ENCODE measurements at places on chromosomes 3 and 15.
A peak's percentile ranks its signal among the peaks of the same experiment; 100 is the strongest.

DNA sequence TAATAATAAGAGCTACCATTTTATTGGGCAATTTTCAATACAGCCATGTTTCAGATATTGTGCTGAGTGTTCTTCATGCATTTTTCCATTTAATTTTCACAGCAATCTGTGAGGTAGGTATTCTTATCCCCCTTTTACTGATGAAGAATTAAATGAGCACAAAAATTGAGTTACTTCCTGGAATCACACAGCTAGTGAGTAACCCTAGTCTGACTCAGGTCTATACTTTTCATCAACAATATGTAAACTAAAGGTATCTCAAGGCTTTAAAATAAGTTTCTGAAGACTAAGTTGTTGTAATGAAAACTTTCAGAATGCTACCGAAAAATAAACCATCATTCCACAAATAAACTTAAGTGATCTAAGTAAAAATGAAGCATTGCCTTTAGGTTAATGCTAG is 22.3 kb downstream of the HACD2 start:
- no peak overlapping the region for H3K27ac ChIP-seq
- no peaks in the 10 kb centered on the region for H3K4me1 ChIP-seq
- no peaks in the 10 kb centered on the region for H3K27me3 ChIP-seq
- H3K36me3 ChIP-seq: no peaks in the 10 kb centered on the region
- DNase-seq: no peak
- no peak overlapping the region for H3K4me3 ChIP-seq

DNA sequence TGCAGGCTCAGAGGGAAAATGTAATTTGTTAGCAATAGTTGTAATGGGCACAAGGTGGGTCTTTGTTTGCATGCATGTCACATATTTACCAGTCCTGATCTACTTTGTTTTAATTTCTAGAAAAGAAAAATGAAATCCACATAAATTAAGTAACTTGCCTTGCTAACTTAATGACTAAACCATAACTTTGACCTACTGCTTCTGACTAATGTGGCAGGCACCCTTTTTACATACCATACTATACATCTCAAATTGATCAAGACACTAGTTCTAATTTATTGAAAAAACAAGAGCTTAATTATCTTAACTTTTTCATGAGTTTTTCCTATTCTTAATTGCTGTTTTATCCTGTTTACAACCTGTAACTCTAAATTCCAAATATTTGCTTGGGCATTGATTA is 93.2 kb downstream of the ATP11B start:
- H3K4me3 ChIP-seq: no peak overlapping the region
- DNase-seq: no peak
- H3K27me3 ChIP-seq: no peaks in the 10 kb centered on the region
- no peak overlapping the region for H3K27ac ChIP-seq
- H3K36me3 ChIP-seq: no peaks in the 10 kb centered on the region
- no peaks in the 10 kb centered on the region for H3K4me1 ChIP-seq

DNA sequence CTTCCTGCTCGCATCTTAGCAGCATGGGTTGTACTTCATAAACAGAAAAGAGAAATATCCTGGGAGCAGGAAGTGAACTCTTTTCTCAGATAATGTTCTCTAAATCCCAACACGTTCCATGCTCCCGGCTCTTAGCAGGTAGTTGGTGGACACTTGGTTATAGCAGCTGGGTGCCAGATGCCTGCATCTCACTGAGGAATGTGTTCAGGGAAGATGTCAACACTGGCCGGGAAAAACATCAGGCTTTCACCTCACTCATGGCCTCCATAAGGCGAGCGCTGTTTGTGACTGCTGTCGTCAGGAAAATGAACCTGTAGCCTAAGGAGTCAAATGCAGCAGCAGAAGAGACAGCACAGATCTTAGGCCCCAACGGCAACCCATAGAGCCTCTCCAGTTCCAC is 4.4 kb upstream of the PRC1 start:
- peaks cover 9% of the 10 kb centered on the region for H3K4me1 ChIP-seq
- no peak overlapping the region for H3K4me3 ChIP-seq
- peaks cover 28% of the 10 kb centered on the region for H3K36me3 ChIP-seq

DNA sequence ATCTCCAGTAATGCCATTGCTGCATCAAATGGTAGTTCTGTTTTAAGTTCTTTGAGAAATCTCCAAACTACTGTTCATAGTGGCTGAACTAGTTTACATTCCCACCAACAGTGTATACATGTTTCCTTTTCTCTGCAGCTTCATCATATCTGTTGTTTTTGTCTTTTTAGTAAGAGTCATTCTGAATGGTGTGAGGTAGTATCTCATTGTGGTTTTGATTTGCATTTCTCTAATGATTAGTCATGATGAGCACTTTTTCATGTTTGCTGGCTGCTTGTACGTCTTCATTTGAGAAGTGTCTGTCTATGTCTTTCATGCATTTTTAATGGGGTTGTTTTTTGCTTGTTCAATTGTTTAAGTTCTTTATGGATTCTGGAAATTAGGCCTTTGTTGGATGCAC is 10.2 kb upstream of the GCSAM start:
- H3K36me3 ChIP-seq: no peaks in the 10 kb centered on the region
- H3K27ac ChIP-seq: no peak overlapping the region
- H3K27me3 ChIP-seq: peaks cover 3% of the 10 kb centered on the region

DNA sequence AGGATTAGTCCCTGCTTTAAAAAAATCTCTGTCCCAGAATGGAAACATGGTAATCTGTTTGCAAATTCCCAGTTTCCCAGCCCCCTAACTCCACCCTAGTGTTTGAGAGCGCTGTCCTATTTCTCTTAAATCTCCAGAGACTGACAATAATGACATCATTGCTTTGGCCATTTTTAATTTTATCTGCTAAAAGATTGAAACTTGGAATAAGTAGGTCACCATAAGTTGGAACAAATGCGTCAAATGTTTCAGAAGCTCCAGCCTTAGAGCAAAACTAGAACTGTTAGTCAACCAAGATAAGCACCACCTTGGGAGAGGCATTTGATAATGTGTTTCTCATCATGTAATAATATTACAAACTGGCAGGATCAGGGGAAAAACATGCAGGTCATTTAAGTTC is 25.7 kb upstream of the MB21D2 start:
- H3K4me3 ChIP-seq: no peak overlapping the region
- no peak for DNase-seq

DNA sequence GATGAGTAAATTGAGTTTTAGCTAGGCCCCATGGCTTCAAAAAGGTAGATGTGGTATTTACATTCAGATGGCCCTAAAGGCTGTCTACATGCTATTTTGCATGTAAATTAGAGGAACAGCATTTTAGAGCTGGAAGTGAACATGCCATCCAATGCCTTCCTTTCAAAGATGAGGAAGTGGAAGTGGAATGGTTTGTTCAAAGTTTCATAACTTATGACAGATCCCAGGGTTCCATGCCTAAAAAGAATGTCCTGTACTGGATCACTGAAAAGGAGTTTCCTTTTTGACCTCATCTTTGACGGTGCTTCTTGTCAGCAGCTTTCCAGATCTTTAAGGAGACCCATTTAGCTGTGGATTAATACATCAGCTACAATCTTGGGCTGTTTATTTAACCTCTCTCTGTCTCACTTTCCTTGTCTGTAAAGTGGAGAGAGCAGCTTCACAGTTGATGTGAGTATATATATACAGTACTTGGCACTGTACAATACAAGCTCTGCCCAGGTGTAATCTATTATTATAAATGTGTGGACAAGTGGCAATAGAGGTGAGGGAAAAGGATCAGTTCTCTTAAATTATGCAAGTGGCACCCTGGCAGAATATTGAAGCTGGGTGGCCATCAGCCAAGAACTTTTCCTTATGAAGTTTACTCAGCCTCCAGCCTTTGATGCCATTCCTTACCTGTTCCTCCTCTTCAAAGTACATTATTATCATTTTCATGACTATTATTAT is 68.7 kb upstream of the GOLGA8B start:
- H3K27ac ChIP-seq: no peak overlapping the region
- DNase-seq: peak; percentile 6
- no peak overlapping the region for H3K4me3 ChIP-seq
- peaks cover 13% of the 10 kb centered on the region for H3K4me1 ChIP-seq
- no peaks in the 10 kb centered on the region for H3K36me3 ChIP-seq

DNA sequence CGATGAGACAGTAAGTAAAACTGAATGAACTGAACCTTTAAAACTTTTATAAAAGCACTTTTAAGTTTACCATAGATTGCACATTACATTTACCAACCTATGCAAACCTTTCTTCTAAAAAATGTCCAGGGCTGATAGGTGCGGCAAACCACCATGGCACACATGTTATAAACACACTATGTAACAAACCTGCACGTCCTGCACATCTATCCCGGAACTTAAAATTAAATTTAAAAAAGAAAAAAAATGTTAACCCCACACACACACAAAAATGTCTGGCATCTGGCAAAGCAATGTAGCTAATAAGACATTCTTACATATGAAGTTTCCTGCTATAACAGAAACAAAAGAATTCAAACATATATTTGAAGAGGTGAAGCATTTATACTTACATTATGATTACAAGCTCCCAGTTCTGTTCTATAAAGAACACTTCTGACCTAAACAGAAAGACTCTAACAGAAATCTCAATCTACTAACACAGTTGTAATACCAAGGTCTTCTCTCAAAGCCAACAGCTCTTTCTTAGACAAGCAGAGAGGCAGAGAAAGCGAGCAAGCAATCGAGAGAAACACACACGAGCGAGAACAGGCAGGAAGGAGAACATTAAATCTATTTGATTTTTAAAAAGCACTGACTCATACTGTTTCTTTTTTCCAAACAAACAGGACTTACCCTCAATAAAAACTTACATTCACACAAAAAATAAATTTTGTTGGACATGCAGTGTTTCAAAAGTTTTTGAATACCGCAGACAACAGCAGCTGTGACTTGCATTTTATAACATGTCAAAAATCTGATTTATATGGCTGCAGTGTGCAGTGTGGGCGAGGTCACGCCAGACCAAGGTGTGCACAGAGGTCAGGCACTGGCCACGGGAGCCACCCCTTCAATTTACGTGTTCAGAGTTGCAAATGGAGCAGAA is at the start of gene NRG4:
TSS of gene NRG4 (minus strand) at position 798 of the 925 bp plus-strand sequence. CDS start 1,194 bp downstream, outside the sequence.
- H3K27ac ChIP-seq: no peak within 1 kb of the TSS
- H3K27me3 ChIP-seq: peaks cover 22% of the 10 kb centered on the region
- H3K36me3 ChIP-seq: no peaks in the 10 kb centered on the region
- no peaks in the 10 kb centered on the region for H3K4me1 ChIP-seq

DNA sequence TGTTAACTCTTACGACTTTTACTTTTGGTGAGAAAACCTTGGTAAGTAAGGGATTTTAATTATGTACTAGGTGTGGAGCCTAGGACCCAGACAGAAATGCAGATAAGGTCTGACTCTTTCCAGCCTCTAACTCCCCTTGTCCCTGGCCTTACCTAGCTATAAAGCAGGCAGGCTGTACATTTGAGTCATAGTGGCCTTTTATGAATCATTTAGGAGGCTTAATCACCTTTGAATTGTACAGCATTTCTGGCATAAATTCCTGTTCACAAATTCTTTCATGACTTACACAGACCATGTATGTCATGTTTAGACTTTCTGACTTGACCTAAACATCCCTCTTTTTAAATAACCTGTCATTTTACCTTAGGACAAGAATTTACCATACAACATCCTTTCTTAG is 47.4 kb downstream of the CHCHD4 start:
- no peaks in the 10 kb centered on the region for H3K4me1 ChIP-seq
- H3K36me3 ChIP-seq: no peaks in the 10 kb centered on the region
- no peak overlapping the region for H3K4me3 ChIP-seq
- H3K27me3 ChIP-seq: no peaks in the 10 kb centered on the region

GRCh38 chr15:58212909-58213526 is 74.8 kb downstream of the AQP9 start:
- H3K4me3 ChIP-seq: no peak overlapping the region
- H3K27ac ChIP-seq: no peak overlapping the region
- peaks cover 5% of the 10 kb centered on the region for H3K4me1 ChIP-seq
- no peaks in the 10 kb centered on the region for H3K27me3 ChIP-seq

- H3K36me3 ChIP-seq: no peaks in the 10 kb centered on the region
- no peak overlapping the region for H3K27ac ChIP-seq
- H3K4me3 ChIP-seq: peak overlapping the region; percentile 21
These were observed 171.1 kb downstream of the KCNAB1 start for GRCh38 chr3:156291272-156292123.

GRCh38 chr15:71328453-71328852 is 213.2 kb downstream of the THSD4 start:
- H3K4me3 ChIP-seq: no peak overlapping the region
- no peak overlapping the region for H3K27ac ChIP-seq
- H3K27me3 ChIP-seq: no peaks in the 10 kb centered on the region
- DNase-seq: no peak
- no peaks in the 10 kb centered on the region for H3K36me3 ChIP-seq

- H3K4me1 ChIP-seq: peaks cover 12% of the 10 kb centered on the region
- no peak overlapping the region for H3K4me3 ChIP-seq
- DNase-seq: no peak
- H3K27ac ChIP-seq: no peak overlapping the region
These were observed 25.2 kb upstream of the MAGEF1 start for GRCh38 chr3:184737063-184737462.

GRCh38 chr15:29677871-29678461 is 144.3 kb downstream of the TJP1 start:
- no peak overlapping the region for H3K27ac ChIP-seq
- H3K36me3 ChIP-seq: no peaks in the 10 kb centered on the region
- peaks cover 13% of the 10 kb centered on the region for H3K4me1 ChIP-seq
- no peak for DNase-seq

GRCh38 chr3:45135959-45136358 is 10.2 kb downstream of the CDCP1 start:
- no peak overlapping the region for H3K27ac ChIP-seq
- H3K27me3 ChIP-seq: no peaks in the 10 kb centered on the region
- H3K36me3 ChIP-seq: no peaks in the 10 kb centered on the region
- no peaks in the 10 kb centered on the region for H3K4me1 ChIP-seq
- H3K4me3 ChIP-seq: no peak overlapping the region
- DNase-seq: no peak
